ENCODE measurements at places on chromosomes 3 and 15.

- peak; percentile 28 for DNase-seq
These were observed 36.8 kb upstream of the TSPAN3 start for GRCh38 chr15:77107531-77108355.

DNA sequence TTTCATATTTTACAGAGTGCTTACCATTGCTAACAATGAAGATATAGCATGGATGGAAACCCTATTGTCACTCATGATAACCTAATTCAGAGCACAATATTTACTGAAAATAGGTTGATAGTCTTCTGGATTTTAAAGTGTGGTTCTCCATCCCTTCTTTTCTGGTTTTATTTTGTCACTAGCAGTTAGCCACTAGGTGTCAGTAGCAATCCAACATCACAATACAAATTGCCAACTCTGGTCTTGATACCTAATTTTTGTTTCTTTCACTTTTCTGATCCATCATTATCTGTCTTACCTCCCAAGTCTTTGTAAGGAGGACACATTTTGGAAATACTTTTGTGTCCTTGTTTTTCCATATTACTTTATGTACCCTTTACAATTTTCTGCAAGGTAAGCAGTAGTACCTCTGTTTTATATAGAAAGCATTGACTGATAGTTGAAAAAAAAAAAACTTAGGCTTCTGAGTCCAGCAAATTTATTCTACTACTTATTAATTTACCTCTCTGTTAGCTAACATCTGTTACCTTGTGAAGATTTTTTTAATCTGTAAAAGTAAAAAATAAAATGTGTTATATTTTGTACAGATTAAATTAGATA lies 28.3 kb upstream of the CRYBG3 start:
- DNase-seq: peak; percentile 50

DNA sequence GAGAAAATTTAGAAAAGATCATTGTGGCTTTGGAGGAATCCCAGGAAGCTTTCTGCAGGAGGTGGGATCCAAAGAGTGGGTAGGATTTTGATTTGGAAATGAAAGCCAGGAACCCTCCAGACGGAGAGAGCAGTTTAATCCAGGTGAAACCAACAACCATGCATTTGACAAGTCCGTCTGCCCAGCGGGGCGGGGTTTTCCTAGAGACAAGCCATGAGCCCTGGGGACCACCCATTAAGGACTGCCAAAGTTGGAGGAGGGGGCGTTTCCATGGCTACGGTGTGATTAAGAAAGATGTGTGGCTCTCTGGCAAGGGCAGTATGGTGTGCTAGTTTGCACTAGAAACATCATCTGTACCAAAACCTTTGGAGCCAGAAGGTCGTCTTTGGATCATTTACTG lies 53.4 kb downstream of the SRGAP3 start:
- DNase-seq: no peak

DNA sequence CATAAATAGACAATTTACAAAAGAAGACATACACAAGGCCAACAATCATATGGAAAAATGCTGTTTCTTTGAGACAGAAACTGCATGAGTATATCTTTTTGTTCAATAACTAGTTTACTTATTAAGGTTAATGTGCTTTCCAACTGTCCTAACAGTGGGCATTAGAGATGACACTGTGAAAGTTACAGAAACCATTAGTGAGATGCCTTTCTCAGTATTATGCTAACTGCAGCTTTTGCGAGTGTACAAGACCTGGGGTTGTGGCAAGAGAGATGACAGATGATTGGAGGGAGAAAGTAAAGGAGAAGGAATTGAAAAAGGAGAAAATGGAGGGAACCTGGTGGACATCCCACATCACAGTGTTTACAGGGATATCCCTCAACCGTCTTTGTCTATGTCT lies 640.5 kb downstream of the ZPLD1 start:
- DNase-seq: no peak

DNA sequence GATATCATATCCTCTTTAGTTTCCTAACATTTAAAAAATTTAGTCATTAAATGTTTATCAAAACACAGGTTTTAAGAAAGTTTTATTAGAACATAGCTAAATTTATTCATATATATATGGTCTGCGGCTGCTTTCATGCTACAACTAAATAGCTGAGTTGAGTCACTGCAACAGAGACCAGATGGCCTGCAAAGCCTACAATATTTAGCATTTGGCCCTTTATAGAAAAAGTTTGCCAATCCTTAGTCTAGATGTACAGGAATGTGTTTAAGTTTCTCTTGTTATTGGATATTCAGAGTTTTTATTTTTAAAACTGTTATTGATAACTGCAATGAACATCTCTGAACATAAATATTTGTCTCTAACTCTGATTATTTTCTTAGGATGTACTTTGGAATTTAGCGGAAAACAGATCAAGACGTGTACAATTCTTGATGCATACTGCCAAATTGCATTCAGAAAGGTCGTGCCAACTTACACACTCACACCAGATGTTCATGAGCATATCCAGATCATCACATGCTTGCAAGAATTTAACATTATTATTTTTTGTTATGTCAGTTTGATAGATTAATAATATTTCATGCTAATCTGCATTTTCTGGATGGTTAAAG lies 157.9 kb downstream of the STAC start:
- DNase-seq: no peak

DNA sequence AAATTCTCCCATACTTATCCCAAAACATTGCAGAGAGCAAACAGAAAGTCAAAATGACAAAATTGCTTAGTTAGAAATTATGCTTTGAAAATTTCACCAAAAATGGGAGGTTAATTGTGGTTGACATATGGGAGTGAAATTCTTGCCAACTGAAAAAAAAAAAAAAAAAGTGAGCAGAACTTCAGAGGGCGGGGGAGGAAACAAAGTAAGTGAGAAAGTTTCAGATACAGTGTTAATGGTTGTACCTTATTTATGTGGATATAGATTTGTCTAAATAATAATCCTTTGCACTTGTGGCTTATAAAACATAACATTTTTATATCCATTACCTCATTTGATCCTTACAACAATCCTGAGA lies 91.5 kb upstream of the RAP2B start:
- DNase-seq: no peak

GRCh38 chr3:151395806-151396205 lies 11.3 kb upstream of the P2RY12 start:
- no peak for DNase-seq

- no peak for DNase-seq
These were observed 1.0 kb upstream of the NR2E3 start for GRCh38 chr15:71809346-71809745.

GRCh38 chr3:180600473-180600872 lies 1.5 kb upstream of the TTC14 start:
- DNase-seq: no peak

DNA sequence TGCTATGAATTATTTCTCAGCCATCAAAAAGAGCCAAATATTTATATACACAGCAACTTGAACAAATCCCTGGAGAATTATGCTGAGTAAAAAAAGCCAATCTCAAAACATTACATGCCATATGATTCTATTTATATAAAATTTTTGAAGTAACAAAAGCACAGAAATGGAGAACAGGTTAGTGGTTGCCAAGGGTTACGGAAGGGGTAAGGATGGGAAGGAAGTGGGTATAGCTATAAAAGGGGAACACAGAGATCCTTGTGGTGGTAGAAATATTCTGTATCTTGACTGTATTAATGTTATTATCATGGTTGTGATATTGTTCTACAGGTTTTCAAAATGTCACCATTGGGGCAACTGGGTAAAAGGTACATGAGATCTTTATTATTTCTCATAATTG lies 62.3 kb upstream of the ASB14 start:
- DNase-seq: no peak

DNA sequence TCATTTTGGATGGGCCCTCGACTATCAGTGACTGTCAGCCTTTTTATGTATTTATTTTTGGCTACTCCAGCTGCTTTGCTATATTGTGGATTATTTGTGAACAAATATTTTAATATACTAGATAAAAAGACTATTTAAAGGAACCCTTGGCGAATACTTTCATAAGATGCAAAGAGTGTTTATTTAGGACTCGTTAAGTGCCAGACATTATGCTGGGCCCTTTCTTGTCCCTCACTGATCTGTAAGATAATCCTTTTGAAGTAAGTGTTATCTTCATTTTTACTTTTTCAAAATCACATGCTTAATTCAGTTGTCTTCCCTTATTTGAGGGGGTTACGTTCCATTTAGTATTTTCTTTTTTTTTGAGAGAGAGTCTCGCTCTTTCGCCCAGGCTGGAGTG lies 376.8 kb upstream of the C2CD4B start:
- DNase-seq: no peak

DNA sequence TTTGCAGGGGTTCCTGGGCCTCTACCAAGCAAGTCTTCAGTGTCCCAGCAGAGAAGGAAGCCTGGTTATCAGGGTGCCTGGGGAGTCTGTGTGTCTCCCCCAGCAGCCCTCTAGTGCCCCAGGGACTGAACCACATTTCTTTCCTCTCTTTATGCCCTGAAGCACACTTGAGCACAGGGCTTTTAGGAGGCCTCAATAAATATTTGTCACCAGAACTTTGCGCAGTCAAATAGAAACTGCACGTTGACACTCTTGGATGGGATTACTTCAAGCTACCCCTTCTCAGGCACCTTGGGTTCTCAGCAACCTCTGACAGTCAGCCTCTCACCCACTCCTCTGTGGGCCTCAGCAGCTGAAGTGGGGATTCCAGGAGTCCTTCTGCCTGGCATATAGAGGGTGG lies 226.6 kb upstream of the HES1 start:
- no peak for DNase-seq

- no peak for DNase-seq
These were observed 424.1 kb upstream of the KCNMB2 start for GRCh38 chr3:178112134-178112533.

GRCh38 chr15:66027268-66027805 lies 158.0 kb downstream of the RAB11A start:
- no peak for DNase-seq

GRCh38 chr15:52336529-52336928 lies 40.9 kb upstream of the MYO5C start:
- no peak for DNase-seq

DNA sequence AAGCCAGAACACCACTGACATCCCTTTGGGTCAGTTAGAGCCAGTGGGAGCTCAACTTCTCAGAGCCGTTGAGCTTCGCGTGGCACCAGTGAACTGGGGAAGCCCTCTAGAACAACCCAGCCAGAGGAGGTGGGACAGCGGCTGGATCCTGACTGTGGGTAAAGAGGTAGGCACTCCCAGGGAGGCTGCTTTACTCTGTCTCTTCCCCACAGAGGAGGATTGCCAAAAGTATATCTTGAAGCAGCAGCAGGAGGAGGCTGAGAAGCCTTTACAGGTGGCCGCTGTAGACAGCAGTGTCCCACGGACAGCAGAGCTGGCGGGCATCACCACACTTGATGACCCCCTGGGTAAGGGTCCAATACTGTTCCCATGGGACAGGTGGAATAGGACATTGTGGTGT lies 1.2 kb downstream of the MYD88 start:
- DNase-seq: no peak

DNA sequence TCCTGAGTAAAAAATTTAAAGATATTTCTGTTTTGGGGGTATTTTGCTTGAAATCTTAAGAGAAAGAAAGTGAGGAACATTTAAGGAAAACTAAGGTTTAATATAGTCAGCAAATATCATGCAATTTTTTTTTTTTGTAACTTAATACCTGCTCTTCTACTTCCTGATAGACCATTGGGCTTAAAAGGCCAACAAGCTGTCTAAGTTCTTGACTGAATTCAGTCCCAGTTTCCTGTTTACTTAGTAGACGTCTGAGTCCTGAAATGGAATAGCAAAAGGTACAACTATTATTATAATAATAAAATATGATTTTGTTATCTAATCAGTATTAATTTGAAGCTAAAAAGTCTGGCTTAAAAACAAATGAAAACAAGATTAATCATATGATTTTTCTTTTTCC lies 37.9 kb downstream of the IQCB1 start:
- DNase-seq: no peak

GRCh38 chr3:25653322-25653721 lies 11.4 kb downstream of the TOP2B start:
- no peak for DNase-seq

- no peak for DNase-seq
These were observed 265.3 kb upstream of the GOLIM4 start for GRCh38 chr3:168360993-168361392.

GRCh38 chr3:29281094-29281343 lies 148 bp downstream of the RBMS3 start:
- DNase-seq: no peak

- DNase-seq: no peak
These were observed 86.3 kb downstream of the RSL24D1 start for GRCh38 chr15:55110446-55110845.

DNA sequence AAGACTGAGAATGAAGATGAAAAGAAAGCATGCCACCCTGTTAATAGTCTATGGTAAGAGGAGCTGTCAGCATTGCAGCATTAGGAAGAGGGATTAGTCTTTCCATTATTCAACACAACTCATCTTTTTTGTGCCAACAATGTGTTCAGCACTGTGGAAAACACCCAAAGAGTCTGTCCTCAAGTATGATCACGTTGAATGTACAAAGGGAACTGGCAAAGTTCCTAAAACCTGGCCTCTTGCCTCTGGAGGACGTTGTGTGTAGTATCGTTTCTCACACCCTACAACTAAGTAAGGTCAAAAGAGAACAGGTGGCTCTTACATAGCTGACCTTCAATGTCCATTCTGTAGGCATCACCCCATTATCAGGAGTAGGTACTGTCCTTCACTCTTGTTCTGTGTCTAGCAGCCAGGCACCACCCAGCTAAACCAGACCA lies 147.9 kb upstream of the THBS1 start:
- no peak for DNase-seq

DNA sequence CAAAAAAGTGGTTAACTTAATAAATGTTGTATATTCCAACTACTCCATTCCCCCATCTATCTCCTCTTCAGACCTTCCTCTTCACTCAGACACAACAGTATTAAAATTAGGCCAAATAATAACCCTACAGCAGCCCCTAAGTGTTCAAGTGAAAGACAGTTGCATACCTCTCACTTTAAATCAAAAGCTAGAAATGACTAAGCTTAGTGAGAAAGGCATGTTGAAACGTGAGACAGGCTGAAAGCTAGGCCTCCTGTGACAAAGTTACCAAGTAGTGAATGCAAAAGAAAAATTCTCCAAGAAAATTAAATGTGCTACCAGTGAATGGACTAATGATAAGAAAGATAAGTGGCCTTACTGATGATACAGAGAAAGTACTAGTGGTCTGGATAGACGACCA lies 71.7 kb downstream of the ANKRD28 start:
- DNase-seq: no peak

- DNase-seq: peak; percentile 6
These were observed 72.0 kb upstream of the MAP4 start for GRCh38 chr3:48088056-48088748.

Measured in immature natural killer cell (primary cell).